Ureter (tissue), 1 donor: ENCODE measurements at places on chromosomes 12 and 14. TPM values are rescaled to one million over a fixed set of nuclear protein-coding genes. Genes with fewer than 3 reads are reported as not detected.

Gene PRKAG1
- total RNA-seq = 72.6 TPM

Gene UNC79
- not detected for total RNA-seq

Gene ARMH4
- total RNA-seq = 2.9 TPM

Gene SLC6A12
- total RNA-seq = 1.2 TPM

Gene KRT77
- total RNA-seq = not detected

DNA sequence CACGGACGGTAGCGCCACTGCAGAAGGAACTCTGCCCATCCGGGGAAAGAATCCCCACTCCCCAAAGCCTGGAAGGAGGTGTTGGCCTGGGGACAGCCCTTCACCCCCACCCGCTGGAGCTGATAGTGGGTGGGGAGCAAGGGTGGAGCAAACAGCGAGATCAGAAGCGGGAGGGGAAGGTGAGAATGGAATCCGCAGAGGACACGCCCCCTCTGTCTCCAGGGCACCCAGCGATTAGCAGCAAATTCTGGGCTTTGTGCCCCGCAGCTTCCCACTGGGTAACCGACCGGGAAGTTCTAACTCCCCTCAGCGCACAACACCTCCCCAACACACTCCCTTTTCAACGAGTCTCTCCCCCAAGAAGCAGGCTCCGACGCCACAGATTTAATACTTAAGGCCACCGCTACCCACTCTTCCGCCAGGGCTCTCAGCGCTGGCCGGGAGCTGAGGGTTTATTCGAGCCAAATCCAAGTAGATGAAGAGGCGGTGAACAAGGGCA lies 1.4 kb downstream of the SLC25A29 start:
- DNase-seq = peak; percentile 70

- no peak for DNase-seq
Observed at GRCh38 chr12:54612225-54612750, 22.4 kb downstream of the LACRT start.

DNA sequence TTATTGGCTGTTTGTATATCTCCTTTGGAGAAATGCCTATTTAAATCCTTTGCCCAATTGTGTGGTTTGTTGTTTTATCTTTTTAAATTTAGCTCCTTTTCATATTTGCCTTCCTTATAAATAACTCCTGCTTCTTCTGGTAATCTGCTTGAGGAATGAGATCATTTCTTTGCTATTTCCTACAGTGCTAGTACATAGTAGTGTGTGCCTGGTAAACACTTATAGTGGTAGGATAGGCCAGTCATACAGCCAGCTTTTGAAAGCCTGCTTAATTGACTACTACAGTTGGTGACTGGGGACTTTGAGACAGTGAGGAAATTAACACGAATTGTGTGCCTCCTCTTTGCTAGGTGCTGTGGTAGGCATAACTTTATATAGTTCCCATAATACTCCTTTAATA lies 68.7 kb downstream of the BORCS5 start:
- no peak for DNase-seq

DNA sequence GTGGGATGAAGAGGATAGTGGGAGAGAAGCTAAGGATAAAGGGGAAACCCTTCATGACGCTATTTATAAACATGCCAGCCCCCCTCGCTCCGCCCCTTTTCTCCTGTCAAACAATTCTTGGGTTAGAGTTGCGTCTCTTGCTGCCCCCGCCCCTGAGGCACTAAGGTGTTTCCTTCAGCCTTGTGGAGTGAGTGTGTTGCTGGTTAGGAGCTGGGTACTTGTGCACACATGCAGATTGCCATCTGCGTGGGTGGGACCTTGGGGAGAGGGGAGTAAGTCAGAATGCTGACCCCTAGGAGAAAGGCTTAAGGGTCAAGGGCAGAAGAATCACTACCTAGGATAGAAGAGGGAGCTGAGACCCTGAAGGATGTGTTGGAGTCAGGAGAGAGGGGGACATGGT lies 5.4 kb downstream of the FOXJ2 start:
- no peak for DNase-seq

DNA sequence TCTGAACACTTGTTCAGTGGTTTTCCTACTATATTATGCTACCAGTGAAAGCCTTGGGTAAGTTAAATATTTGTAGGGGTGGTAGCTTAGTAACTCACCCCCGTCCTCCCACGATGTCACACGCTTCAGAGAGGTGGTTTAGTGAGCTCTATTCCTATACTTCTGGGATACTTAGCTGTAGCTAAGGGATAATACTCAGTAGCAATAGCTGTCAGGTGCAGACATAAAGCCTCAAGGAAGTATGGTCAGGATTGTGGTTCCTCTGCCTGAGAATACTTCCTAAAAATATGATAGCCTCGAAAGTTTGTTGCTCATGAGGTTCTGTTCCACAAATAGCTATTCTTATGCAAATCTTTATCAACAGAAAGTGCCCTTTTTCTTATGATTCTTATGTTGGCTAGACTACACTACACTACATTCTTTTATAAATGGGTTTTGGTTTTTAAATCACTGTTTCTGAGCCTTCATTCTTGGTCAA lies 11.9 kb downstream of the DLST start:
- DNase-seq = no peak

GRCh38 chr12:47270782-47271664 lies 191.3 kb upstream of the AMIGO2 start:
- DNase-seq = no peak

- DNase-seq = peak; percentile 75
Observed at GRCh38 chr12:106248312-106248845, 559 bp upstream of the CKAP4 start.
